ENCODE measurements at places on chromosomes 13 and 19.

DNA sequence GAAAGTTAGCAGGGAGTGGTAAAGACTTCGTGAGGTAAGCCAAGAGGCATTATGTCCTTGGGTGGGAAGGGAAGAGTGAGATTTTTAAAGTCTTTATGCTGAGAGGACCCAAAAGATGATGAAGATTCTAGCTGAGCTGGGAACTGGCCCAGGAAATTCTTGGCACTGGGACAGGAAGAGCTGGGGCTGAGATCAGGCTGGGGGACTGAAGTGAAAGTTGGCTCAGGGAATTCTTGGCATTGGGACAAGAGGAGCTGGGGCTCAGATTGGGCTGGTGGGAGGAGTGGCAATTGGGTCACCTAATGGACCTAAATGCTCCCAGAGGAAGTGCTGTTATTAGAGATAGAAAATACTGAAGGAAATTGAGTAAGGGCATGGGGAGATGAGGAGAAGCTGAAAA, 8.8 kb downstream of the SCEL start:
- DNase-seq, result no peak

- no peak for DNase-seq
Observed at GRCh38 chr13:61187471-61187870, 228.2 kb downstream of the PCDH20 start.

DNA sequence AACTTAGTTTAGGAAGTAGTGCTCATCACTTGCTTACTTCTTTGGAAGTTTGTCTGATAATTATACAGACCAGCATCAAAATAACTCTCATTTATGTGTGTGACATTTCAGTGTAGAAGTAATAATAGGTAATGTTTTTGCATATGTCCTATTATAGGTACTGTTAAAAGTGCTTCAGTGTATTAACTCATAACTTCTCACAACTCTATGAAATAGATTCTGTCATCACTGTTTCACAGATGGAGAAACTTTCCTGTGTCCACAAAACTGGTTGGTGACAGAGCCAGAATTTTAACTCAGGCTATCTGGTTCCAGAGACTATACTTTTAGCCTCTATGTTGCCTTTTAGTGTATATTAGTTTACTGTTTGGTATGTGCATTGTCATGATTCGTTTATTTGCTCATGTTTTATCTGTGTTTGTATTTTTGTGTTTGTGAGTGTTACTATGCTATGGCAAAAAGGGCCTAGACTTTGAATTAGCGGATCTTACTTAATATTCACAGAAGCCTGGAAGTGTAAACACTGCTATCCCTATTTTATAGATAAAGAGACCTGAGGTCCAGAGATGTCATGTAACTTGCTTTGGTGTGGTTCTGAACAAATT, 12.7 kb downstream of the LPAR6 start:
- DNase-seq, result no peak

DNA sequence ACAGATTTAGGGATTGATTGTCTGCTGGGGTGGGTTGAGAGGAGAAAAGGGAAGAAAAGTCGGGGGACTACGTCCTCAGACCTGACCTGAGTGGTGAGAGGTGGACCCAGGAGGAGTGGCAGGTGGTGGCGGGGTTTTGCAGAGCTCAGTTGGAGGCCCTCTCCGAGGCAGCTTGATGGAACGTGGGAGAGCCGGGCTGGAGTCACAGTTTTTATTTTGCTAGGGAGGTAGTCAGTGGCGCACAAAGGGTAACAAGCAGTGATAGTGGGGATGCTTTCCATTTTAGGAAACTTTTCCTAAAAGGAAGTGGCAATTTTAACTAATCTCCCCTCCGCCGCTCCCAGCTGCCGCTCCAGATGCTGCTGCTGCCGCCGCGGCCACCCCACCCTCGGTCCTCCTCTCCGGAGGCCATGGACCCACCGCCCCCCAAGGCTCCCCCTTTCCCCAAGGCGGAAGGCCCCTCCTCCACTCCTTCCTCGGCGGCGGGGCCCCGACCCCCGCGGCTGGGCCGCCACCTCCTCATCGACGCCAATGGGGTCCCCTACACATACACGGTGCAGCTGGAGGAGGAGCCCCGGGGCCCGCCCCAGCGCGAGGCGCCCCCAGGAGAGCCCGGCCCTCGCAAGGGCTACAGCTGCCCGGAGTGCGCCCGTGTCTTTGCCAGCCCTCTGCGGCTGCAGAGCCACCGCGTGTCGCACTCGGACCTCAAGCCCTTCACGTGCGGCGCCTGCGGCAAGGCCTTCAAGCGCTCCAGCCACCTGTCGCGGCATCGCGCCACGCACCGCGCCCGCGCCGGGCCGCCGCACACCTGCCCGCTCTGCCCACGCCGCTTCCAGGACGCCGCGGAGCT, 1.1 kb upstream of the ZNF581 start:
- DNase-seq, result peak; percentile 45

DNA sequence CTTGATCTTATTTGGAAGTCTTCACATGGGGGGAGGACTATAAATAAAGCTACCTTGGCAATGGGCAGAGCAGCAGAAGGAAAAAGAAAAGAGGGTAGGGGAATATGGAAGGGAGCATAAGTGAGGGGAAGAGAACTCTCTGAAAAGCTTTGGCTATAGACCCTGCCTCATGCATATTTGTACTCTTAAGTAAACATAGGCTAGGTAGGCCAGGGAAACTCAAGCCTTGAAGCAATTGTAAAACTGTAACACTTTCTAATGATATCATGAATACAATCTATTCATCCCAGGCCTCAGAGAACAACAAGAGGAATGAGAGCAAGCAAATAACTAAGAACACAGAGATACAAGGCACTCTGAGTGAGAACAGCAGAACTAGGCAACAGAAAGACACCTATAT, 20.4 kb downstream of the MYCBP2 start:
- no peak for DNase-seq

DNA sequence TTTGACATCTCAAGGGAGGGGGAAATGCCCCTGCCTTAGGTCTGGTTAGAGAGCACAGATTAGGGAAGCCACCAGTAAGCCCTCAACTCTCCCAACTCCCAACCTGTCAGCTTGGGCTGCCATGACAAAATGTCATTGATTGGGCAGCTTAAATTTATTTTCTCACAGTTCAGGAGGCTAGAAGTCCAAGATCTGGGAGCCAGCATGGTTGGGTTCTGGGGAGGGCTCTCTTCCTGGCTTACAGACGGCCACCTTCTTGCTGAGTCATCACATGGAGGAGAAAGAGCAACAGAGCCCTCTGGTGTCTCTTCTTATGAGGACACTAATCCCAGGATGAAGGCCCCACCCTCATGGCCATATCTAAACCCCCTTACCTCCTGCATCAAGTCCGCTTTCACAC, 24.2 kb downstream of the C19orf12 start:
- DNase-seq, result peak; percentile 53

GRCh38 chr13:111153977-111154332, 38.8 kb downstream of the ARHGEF7 start:
- DNase-seq, result no peak

GRCh38 chr13:110790371-110790770, 76.9 kb downstream of the ING1 start:
- DNase-seq, result no peak

- no peak for DNase-seq
Observed at GRCh38 chr19:7272856-7273578, 21.2 kb downstream of the INSR start.

GRCh38 chr13:23462815-23463559, 29.5 kb upstream of the SACS start:
- no peak for DNase-seq

GRCh38 chr13:49265822-49266221, 18.1 kb downstream of the CDADC1 start:
- DNase-seq, result no peak

- no peak for DNase-seq
Observed at GRCh38 chr19:29880498-29881081, 61.4 kb upstream of the URI1 start.

DNA sequence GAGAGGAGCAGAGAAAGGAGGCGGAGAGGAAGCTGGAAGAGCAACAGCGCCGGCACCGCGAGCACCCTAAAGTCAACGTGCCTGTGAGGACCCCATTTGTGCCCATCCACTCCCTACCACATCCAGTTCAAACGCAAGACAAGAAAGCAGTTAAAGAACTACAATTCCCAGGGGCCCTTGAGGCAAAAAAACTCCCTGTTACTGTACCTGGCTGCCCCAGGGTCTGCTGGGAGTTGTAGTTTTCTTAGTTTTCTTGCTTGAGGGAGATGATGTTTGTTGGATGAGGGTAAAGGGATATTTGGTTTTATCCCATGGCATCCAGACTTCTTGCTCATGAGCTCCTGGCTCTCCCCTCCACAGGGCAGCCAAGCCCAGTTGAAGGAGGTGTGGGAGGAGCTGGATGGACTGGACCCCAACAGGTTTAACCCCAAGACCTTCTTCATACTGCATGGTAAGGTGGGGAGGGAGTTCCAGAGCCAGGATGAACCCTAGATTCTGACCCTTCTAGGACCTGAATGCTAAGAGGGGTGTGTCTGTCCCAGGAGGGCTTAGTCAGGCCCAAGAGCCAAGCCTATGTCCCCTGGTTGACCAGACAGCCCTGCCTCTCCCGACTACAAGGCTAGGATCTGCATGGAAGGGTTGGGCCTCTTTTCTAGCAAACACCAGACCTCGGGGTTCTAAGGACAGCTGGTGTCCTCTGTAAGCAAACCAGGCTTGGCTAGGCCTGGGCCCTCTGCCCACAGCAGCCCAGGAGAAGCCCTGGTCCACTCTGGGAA, 13.2 kb downstream of the NUCB1 start:
- no peak for DNase-seq

GRCh38 chr19:46860846-46861690, at the start of gene ARHGAP35:
ARHGAP35 (plus strand) TSS chr19:46860997; CDS start chr19:46918676, 57,679 bp downstream.
- DNase-seq, result peak; percentile 13

DNA sequence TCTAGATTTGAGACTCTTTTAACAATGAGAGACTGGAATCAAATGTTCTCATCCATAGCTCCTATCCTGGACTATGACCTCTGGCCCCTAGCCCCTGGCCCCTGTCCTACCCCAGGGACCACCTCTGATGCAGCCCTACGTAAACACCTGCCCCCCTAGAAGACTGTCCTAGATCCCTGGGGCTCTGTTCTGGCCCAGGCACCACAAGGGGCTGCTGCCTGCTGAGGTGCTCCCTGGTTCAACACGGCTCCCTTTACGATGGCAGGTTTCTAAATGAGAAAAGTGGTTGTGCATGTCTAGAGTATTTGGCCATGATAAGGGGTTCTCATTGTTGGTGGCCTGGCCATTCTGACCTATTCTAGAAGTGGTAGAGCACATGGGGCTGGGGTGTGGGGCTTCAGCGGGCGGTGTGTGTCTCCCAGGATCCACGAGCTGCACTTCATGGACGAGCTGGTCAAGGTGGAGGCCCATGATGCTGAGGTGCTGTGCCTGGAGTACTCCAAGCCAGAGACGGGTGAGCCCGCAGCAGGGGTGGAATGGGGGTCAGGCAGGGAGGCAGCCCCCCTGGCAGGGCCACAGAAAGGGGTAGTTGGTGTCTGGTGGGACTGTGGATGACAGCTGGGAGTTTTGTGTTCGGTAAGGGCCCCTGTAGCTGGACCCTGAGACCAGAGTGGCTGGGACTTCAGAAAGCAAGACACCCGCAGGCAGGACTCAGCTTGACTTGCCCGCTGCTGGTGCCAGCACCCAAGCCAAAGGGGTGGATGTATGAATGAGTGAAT, 26.5 kb upstream of the OVOL3 start:
- DNase-seq, result no peak

DNA sequence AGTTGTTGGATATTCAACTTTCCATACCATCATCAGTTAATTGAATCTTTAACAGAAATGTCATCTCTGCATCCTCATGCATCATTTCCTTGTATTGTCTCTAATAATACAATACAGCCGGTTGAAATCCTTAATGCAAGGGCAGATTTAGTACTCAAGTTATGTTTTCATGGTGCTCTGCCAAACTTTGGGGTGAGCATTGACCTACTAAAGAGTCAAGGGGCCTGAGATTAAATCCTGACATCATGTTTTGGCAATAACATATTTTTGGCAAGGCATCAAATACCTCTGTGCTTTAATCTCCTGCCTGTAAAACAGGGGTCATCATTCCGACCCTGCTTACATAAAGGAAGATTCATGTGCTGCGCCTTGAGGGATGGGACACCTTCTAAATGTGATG, 42.7 kb upstream of the ABCC4 start:
- no peak for DNase-seq

Data from activated naive CD4-positive, alpha-beta T cell treated with Interleukin-2 at 50 U/mL for 16 hours (primary cell).